ENCODE measurements at places on chromosomes 1 and 21. TPM values are rescaled to one million over a fixed set of nuclear protein-coding genes. Genes with fewer than 3 reads are reported as not detected.

SPRR3 gene
- not detected for total RNA-seq

UBXN10 gene
- 0.39 TPM for total RNA-seq

KCNQ4 gene
- 0.57 TPM for total RNA-seq

GRCh38 chr1:7608628-7609305, 162.3 kb upstream of the VAMP3 start:
- H3K36me3 ChIP-seq = no peaks in the 10 kb centered on the region
- no peaks in the 10 kb centered on the region for H3K27me3 ChIP-seq
- H3K4me3 ChIP-seq = no peak overlapping the region
- no peak for DNase-seq

TSPAN1 gene
- 0.46 TPM for total RNA-seq

Measured in activated T-helper 2 cell treated with anti-CD3 and anti-CD28 coated beads, Interferon-gamma antibody, Interleukin-2, Interleukin-4, amounts not matched to agents 10 μg/mL and 5 μg/mL and 100 μg/mL, durations not matched to agents 14 hours and 24 hours and 36 hours (primary cell).